Left cardiac atrium (tissue), 4 donors: ENCODE measurements at places on chromosomes 4 and X. TPM values are rescaled to one million over a fixed set of nuclear protein-coding genes. Genes with fewer than 3 reads are reported as not detected.

Gene XAGE2
- total RNA-seq: not detected

Gene N4BP2
- total RNA-seq: 4.7 TPM

Gene HTR2C
- total RNA-seq: not detected

Gene AFM
- total RNA-seq: not detected

Gene SSX4
- not detected for total RNA-seq

Gene NLGN3
- total RNA-seq: 0.52 TPM

Gene PALLD
- 440 TPM for total RNA-seq

Gene YY2
- 0.79 TPM for total RNA-seq

Gene PLS3
- total RNA-seq: 57.0 TPM

Gene LAP3
- 76.8 TPM for total RNA-seq

Gene MAPK10
- 20.3 TPM for total RNA-seq

Gene COX7B2
- not detected for total RNA-seq

Gene RBM47
- total RNA-seq: 9.6 TPM

Gene HTN3
- total RNA-seq: not detected

Gene RTL5
- 3.9 TPM for total RNA-seq

Gene ARHGAP4
- total RNA-seq: 20.4 TPM

Gene NFKB1
- 25.6 TPM for total RNA-seq

Gene PKD2
- total RNA-seq: 21.5 TPM

Gene ERAS
- total RNA-seq: not detected

Gene FAAH2
- total RNA-seq: 0.41 TPM

Gene CTSO
- total RNA-seq: 10.2 TPM

Gene RTL3
- 0.15 TPM for total RNA-seq

Gene CT83
- total RNA-seq: not detected

Gene ZCCHC12
- not detected for total RNA-seq

Gene MAOA
- total RNA-seq: 102 TPM

Gene ARMCX2
- total RNA-seq: 35.9 TPM

Gene TIGD2
- 2.2 TPM for total RNA-seq

Gene RWDD4
- total RNA-seq: 14.7 TPM

Gene AMTN
- total RNA-seq: not detected

Gene CT45A1
- total RNA-seq: not detected

Gene TEC
- total RNA-seq: 1.8 TPM

Gene HTN1
- total RNA-seq: not detected

Gene DNAAF6
- not detected for total RNA-seq

Gene RAB33A
- total RNA-seq: 3.8 TPM
